ENCODE measurements at places on chromosomes 2 and 18.
A peak's percentile ranks its signal among the peaks of the same experiment; 100 is the strongest.

- peak; percentile 31 for DNase-seq
Observed at GRCh38 chr18:9530226-9531009, 55.1 kb downstream of the RALBP1 start.

DNA sequence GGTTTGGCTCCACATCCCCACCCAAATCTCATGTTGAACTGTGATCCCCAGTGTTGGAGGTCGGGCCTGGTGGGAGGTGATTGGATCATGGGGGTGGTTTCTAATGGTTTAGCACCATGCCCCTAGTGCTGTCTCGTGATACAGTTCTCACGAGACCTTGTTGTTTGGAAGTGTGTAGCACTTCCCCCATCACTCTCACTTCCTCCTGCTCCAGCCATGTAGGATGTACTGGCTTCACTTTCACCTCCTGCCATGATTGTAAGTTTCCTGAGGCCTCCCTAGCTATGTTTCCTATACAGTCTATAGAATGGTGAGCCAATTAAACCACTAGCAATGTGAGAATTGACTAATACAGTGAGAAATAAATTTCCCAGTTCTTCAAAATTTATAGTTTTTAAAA, 325.9 kb downstream of the FSIP2 start:
- DNase-seq, result no peak

DNA sequence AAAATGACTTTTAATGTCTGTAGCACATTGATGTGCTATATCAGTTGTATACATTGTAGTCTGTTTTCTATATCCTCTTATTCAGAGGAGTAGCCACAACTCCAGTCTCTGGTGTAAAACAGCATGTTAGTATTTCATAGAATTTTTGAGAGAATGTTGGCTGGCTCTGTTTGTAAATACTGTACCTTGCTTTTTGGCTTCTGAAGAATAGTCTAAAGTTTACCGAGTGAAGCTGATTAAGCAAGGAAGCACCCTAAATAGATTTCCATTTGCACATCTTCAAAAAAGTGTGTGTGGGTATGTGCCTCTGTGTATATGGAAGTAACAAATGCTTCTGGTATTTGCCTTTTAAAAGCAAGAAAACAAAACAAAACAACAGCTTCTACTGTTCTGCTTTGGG, 50.5 kb downstream of the MAP4K4 start:
- DNase-seq, result no peak

DNA sequence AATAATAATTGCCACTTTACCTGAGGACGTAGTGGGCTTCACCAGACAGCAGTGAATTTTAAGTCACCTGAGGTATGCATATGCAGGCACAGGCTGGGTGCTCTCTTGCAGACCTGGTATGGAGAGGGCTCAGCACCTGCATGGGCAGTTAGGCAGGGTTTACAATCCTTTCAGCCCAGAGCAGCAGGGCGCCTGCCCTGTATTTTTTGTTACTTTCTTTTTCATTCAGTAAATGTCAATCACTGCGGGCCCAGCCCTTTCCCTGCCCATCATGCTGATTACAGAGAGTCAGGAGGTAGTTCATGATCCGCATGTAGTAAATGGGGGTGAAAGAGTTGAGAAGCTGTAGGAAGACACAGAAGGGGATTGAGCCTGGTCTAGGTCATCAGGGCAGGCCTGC, 147.0 kb upstream of the ALPP start:
- DNase-seq, result no peak

DNA sequence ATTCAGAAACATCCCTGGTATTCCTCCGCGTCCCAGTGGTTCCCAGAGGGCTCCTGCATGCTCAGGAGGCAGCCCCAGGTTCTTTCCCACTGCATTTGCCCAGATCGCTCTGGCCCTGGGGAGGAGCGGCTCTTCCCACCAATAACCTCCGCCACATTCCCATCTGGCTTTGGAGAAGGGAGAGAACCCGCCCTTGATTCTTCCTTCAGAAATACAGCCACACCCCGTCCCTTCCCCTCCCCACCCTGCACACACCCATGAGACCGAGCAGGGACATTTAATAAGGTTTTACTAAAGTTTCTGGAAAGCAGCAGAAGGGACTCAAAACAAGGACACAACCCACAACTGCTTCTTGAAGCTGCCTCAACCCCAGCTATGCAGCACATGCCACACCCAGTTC, 21.9 kb downstream of the ARID5A start:
- no peak for DNase-seq

DNA sequence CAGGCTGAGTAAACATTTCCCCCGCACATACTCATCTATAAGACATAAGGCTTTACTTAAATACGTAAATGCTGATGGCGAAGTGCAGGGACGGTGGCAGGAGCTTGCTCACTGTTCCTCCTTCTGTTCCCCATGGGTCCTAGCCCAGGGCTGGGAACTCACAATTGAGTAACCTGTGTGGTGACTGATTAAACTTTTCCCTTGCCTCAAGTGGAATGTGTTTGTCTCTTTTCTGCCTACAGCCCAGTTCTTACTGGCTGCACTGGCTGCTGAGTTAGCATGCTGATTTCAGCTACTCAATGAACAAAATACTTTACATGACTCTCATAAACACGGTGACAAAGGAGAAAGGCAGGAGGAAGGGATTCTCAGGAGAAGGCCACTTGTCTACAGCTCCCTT, 87.3 kb downstream of the MARCO start:
- no peak for DNase-seq

DNA sequence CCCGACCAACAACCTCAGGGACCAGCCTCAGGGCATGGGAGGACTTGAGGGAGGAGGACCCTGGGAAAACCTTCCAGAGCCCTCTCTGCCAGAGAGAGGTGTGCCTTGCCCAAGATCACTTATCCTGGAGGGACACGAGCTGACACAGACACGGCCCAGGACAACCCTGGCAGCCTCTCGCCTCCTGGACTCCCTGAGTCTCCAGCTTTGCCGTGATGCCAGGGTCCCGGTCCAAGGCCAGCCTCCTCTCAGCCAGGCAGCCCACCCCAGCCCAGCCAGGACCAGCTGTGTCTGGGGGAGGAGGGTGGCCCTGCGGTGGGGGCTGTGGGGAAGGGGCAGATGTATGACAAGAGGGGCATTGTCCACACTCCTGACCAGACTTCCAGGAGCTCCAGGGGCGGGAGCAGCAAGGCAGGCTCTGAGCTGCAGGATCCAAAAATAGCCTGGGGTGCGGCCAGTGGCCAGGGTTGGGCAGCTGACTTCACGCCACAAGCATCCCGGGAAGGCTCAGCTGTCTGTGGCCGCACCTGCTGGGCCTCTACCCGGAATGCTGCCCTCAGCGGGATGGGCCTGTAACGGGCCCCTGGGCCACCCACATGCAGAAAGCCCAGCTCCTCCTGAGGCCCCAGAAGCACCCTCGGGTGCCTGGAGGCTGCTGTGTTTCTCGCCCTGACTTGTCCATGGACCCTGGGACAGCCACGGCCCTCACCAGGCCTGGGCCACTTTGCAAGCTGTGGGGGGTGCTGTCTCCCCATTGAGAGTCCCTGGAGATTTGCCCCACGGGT, 65.5 kb upstream of the GPC1 start:
- no peak for DNase-seq

DNA sequence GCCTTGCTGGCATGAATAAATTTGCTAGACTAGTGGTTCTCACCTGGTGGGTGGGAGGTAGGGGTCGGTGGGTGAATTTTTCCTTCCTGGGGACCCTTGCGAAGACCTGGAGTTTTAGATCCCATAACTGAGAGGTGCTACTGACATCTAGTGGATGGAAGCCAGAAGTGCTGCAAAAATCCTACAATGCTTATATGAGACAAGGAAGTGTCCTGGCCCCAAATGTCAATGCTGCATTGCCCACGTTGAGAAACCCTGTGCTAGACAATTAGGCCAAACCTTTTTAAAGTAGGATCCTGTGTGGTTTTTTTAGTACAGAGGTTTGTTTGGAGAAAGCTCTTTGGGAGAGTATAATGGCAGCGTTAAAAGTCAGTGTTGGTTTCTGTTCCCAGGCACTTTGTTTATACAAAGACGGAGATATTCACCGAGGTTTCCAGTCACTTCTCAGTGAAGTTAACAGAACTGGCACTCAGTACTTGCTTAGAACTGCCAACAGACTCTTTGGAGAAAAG, 9.6 kb downstream of the SERPINB8 start:
- DNase-seq, result peak; percentile 57

GRCh38 chr2:230627806-230628724, 84.6 kb upstream of the CAB39 start:
- DNase-seq, result no peak

DNA sequence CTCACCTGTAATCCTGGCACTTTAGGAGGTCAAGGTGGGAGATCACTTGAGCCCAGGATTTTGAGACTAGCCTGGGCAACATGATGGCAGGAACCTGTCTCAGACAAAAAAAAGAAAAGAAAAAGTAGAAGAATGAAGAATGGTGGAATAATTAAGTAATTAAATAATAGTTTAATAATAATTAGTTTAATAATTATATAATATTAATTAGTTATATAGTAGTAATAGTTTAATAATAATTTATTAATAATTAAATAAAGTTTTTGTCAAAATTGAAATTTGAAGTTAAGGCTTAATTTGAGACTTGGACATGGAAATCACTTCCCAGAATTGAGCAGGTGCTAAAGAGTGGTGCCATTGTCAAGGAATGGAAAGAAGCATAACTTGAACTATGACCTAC, 52.2 kb upstream of the ABCA12 start:
- DNase-seq, result no peak

DNA sequence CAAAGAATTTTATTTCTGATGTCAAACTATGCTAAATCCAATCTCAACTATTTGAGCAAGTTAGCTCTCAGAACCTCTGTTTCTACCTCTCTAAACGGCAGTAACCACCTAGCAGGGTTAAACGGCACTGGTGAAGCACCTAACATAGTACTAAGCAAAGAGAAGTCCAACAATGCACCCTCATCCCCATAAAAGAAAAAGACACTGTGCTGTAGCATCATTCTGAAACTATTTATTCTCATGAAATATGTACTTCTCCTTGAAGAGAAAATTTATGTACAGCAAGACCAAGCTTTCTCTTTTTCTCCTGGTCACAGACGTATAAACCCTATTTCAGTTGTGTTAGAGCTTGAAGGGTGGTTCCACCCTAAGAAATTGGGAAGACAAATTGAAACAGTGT, 4.8 kb downstream of the MEX3C start:
- no peak for DNase-seq

DNA sequence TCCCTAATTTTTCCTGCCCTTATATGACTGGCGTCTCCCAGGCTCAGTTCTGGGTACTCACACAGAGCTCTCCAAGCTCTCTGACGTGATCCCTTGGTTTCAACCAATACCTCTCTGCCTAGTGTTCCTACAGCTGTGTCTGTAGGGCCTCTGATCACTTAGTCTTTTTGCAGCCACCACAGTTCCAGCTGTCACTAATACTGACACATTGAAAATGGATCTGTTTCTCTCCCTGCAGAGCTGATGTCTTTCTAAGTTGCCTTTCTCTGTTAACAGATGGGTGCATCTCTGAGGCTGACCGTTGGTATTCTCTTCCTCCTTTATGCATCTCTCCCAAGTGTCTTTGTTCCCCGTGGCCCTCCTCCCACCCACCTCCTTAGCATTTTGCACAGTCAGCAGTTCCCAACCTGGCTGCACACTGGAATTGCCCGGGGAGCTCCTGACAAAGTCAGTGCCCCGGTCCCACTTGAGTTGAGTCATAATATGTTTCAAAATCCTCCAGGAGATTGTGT, 62.5 kb downstream of the CERS6 start:
- DNase-seq, result no peak

- DNase-seq, result no peak
Observed at GRCh38 chr2:12700989-12701388, 15.7 kb upstream of the TRIB2 start.

DNA sequence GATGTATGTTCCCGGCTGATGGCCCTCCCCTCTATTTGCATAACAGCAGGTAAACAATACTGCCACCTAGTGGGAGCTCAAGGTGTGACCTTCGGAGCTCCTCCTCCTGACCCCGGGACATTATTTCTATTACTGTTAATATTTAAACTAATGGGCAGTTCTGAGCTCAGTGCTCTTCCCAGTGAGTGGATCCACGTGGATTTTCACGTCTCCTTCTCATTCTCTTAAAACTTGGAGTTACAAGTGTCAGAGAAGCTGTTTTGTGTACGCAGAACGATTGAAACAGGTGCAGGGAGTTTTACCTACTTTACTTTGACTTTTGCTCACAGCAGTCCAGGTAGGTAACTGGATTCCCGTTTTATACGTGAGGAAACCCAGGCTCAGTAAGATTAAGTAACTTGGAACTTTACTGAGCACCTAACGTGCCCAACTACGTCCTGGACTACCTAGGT, 127.3 kb downstream of the PRKCE start:
- peak; percentile 86 for DNase-seq

- DNase-seq, result no peak
Observed at GRCh38 chr2:57725337-57725947, 321.2 kb upstream of the VRK2 start.

DNA sequence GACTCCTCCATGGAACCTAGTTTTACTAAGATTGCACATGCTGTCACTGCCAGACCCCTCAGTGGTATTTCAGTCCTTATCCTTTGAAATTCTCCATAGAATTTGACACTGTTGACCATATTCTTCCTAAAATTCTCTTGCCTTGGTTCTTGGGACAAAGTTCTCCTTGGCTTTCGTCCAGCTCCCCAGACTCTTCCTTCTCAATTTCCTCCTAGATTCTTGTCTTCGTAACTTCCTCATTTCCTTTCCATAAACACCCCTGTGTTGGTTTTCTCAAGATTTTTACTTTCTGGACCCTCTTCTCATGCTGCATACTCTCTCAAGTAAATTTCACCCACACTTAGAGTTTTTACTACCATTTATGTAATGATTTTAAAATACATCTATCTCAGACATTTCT, 96.6 kb upstream of the TWSG1 start:
- DNase-seq, result peak; percentile 21

DNA sequence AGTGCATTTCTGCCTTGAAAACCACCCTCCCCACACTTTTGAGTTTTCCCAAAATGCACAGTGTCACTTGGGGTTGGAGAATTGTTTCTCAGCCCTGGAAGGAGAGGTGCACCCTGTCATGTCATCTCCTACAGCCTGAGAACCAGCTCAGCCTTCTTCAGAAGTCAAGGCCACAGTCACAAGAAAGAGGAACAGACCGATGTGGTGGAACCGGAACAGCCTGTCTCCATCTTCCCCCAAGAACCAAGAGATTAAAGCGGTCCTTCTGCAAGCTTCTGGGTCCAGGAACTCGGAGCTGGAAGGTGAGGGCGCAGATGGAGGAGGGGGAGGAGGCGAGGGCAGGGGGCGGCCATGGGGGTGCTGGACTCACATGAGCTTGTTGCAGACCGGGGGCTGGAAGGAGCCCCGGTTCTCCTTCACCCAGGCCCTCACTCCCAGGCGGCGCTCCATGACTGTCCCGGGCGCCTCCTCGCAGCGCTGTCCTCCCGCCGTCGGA, 248 bp downstream of the HAAO start:
- DNase-seq, result peak; percentile 90

DNA sequence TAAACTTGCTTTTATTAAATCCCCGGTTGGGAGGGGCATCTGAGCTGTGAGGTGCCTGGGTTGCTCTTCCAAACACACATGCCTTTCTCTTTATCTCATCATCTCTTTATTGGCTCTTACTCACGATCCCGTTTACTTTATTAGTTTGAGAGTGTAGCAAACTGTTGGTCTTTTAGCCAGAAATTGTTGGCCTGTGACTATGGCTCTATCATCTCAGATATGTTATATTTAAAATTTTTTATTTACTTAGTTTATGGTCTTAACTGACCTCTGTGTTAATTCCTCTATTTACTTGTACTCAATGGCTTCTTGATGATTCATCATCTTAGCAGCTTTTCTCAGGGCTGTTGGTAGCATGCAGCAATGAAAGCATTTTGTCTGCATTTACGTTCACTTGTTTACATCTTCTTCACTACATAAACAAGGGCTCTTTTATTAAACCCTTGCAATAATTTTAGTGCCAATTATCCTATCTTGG, 408.4 kb downstream of the HRH4 start:
- DNase-seq, result no peak
